ENCODE measurements at places on chromosomes 7 and 10. TPM values are rescaled to one million over a fixed set of nuclear protein-coding genes. Genes with fewer than 3 reads are reported as not detected.

DNA sequence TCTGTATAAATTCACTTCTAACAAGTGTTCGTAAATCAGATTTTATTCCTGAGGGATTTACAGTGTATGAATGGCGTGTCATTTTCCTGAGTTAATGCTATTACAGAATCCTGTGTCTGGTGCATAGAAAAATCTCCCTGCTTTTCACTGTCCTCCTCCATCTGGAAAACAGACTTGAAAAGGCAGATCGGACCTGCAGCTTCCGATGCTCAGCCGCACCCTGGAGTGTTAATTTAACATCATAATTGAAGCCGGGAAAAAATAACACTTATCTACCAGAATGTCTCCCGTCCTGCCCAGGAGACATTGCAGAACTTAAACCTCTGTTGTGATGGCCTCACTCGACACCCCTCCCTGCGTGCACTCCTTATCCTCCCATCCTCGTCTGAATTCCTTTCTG lies 442.1 kb upstream of the FOXK1 start:
- peaks cover 8% of the 10 kb centered on the region for H3K4me1 ChIP-seq
- H3K27ac ChIP-seq, result no peak overlapping the region
- H3K36me3 ChIP-seq, result no peaks in the 10 kb centered on the region
- no peak overlapping the region for H3K4me3 ChIP-seq

- no peaks in the 10 kb centered on the region for H3K36me3 ChIP-seq
- 0 out of 2 replicates have a peak, but pooled peaks cover 4% of the 10 kb centered on the region for H3K4me1 ChIP-seq
- no peaks in the 10 kb centered on the region for H3K27me3 ChIP-seq
- no peak overlapping the region for H3K4me3 ChIP-seq
- DNase-seq, result no peak
Observed at GRCh38 chr7:3206771-3207191, 94.3 kb upstream of the SDK1 start.

HGF gene
- not detected for total RNA-seq

DNA sequence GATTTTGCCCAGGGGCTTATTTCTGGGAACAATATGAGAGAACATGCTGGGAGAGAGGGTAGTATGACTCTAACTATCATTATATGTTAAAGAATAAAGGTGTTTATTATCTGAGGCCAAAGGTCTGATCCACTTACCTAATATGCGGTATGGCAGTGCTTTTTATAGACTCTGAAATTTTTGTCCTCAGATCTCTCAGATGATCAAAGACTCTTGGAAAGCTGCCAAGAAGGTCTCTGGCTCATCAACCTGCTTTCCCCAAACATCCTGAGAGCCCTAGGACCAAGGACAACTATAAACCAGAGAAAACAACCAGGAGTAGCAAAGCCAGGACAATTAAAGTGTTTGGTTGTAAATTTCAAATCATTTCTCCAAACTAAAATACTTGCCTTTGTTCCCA lies 255.7 kb upstream of the LRRN3 start:
- no peaks in the 10 kb centered on the region for H3K36me3 ChIP-seq
- no peak overlapping the region for H3K27ac ChIP-seq
- no peaks in the 10 kb centered on the region for H3K4me1 ChIP-seq
- DNase-seq, result no peak

DNA sequence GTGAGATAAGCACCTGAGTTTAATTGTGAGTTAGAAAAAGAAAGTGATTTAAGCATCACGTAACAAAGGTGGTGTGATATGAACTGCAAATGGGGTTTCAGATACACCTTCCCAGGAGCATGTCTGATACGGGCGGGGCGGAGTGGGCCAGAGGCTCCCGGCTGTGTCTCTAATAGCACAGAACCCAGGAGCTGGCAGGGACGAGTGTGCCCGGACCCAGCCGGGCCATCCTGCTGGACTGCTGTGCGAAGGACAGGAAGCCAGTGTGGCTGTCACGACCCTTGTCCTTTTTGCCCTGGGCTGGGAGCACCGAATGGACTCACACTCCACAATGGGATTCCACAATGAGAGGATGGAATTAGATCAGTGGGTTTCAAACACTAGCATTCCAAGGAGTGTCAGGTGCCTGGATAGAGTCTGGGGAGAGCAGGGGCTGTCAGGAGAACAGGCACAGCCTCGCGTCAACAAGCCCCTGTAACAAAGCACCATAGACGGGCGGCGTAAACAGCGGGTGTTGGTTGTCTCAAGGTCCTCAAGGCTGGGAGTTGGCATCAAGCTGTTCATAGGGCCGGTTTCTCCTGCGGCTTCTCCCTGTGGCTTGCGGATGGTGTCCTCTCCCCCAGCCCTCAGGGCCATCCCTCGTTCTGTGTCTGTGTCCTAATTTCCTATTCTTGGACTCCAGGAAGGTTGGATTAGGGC lies 242.6 kb upstream of the PITRM1 start:
- peak; percentile 29 for DNase-seq
- H3K27me3 ChIP-seq, result no peaks in the 10 kb centered on the region
- H3K4me1 ChIP-seq, result peaks cover 8% of the 10 kb centered on the region
- H3K36me3 ChIP-seq, result no peaks in the 10 kb centered on the region
- no peak overlapping the region for H3K4me3 ChIP-seq

DNA sequence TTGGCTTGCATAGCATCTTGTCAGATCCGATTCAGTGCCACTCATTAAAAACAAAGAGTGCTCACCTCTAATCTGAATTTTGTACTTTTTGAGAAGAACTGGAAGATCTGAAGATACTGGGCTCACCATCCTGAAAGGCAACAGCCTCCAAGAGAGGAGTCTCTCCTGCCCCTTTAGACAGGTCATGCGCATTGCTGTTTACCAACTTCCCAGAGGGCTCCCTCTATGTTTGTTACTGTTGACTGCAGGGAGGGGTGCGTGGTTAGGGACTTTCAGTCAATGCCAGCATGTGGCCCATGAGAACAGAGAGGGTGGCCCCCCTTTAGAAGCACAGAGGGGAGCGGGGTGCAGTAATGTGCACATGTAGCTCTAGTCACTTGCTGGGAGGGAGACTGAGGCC lies 33.2 kb upstream of the CABCOCO1 start:
- DNase-seq, result no peak
- no peaks in the 10 kb centered on the region for H3K27me3 ChIP-seq
- no peak overlapping the region for H3K4me3 ChIP-seq
- H3K36me3 ChIP-seq, result no peaks in the 10 kb centered on the region

MTURN gene
- total RNA-seq, result 2.2 TPM

DNA sequence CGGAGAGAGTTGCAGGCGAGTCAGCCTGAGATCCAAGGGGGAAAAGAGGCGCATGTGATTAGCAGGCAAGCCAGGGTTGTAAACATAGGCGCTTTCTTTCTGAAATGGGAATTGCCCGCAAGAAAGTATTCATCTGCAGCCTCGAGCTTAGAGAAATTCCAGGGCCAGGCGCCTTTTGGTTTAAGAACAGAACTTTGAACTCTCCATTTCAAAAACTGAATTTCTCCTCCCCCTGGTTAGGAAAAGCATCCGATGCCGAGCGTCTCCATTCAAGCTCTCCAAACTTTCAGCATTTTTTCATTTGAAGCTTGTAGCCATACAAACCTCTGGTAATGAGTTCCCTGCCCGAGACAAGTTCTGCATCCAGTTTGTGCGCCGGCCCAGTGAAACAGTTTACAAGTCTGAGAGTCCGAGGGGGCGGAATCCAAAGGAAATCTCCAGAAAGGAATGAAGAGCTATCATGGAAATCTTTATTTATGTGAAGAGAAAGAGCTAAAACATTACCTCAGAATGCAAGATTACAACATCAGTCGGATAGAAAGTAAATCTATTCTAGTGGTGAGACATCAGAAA lies 69.9 kb downstream of the FAM204A start:
- no peak overlapping the region for H3K27ac ChIP-seq
- no peaks in the 10 kb centered on the region for H3K27me3 ChIP-seq
- H3K4me1 ChIP-seq, result no peaks in the 10 kb centered on the region
- no peak for DNase-seq

- no peaks in the 10 kb centered on the region for H3K27me3 ChIP-seq
- DNase-seq, result no peak
- H3K36me3 ChIP-seq, result no peaks in the 10 kb centered on the region
- no peak overlapping the region for H3K27ac ChIP-seq
- H3K4me1 ChIP-seq, result no peaks in the 10 kb centered on the region
Observed at GRCh38 chr10:16626697-16627096, 105.0 kb upstream of the C1QL3 start.

GRCh38 chr7:107242267-107242666 lies 73.5 kb downstream of the HBP1 start:
- H3K27ac ChIP-seq, result no peak overlapping the region
- no peaks in the 10 kb centered on the region for H3K27me3 ChIP-seq
- H3K4me1 ChIP-seq, result no peaks in the 10 kb centered on the region

GRCh38 chr7:114793155-114793845 lies 128.6 kb upstream of the MDFIC start:
- H3K4me1 ChIP-seq, result no peaks in the 10 kb centered on the region
- no peak overlapping the region for H3K4me3 ChIP-seq
- DNase-seq, result no peak
- no peaks in the 10 kb centered on the region for H3K36me3 ChIP-seq
- H3K27me3 ChIP-seq, result no peaks in the 10 kb centered on the region

DNA sequence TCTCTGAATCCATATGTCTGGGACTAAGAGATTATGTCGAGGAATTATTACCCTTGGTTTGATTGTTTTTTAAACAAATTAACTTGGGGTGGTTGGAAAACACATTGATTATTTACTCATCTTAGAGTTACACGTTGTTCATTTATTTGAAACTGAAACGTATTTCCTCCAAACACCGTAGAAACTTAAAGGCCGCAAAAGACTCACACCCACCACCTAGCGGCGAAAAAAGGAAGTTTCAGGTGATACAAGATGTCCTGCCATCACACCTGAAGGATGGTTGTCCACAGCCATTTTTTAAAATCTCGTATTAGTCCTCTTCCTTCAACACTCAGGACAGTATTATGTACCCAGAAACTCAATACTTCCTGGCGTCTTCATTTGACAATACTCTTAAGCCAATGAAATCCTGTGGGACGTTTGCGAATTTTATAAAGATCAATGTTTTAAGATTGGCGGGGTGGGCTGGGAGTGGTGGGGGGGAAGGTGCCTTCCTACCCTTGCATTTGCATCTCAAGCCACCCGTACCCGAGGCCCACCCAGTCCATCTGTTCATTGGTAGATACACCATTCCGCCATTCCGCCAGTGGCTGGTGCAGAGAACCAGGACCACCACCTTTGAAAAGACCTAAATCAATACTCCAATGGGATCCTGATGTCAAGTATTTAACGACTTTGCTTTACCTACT lies 1.4 kb upstream of the LCOR start:
- peak overlapping the region; percentile 50 for H3K4me3 ChIP-seq
- DNase-seq, result peak; percentile 84
- peak overlapping the region; percentile 94 for H3K27ac ChIP-seq
- no peaks in the 10 kb centered on the region for H3K27me3 ChIP-seq
- H3K4me1 ChIP-seq, result peaks cover 29% of the 10 kb centered on the region

GIMAP5 gene
- total RNA-seq, result not detected

DNA sequence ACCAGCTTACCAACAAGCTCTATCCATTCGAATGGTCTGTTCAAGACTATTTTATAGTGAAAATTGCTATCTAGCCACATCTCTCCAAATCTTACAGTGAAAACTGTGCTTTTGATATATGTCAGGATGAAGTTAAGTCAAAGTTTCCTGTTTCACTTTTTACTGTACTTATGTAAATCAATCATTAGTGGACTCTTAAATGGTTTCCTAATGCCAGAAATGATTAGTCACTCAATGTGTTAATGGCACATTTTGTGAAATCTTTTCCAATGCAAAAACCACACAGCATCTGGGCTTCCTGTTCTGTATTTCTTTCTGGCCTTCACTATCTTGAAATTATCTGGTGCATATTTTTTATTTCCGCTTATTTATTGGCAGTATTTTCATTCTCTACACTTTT lies 87.3 kb upstream of the STEAP1B start:
- no peaks in the 10 kb centered on the region for H3K36me3 ChIP-seq
- H3K27me3 ChIP-seq, result no peaks in the 10 kb centered on the region
- no peak overlapping the region for H3K4me3 ChIP-seq
- peaks cover 35% of the 10 kb centered on the region for H3K4me1 ChIP-seq

TNKS2 gene
- 48.5 TPM for total RNA-seq

DNA sequence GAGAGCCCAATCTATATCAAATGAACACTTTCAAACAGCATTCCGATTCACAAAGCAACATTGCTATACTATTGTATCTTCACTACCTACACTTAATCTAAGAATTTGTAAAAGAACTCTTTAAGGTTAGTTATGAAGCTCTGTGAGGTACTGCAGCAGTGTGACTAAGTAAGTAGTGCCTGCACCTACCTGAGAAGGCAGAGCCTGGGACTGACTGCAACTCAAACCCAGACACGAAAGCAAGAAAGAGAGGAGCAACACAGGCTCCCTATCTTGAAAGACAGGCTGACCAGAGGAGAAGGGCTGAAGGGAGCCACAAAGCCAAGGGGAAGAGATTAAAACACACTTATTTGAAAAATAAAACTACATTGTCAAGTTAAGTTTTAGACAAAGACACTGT lies 160.1 kb downstream of the GLI3 start:
- H3K4me3 ChIP-seq, result no peak overlapping the region
- no peak overlapping the region for H3K27ac ChIP-seq
- no peaks in the 10 kb centered on the region for H3K27me3 ChIP-seq
- H3K36me3 ChIP-seq, result no peaks in the 10 kb centered on the region
- H3K4me1 ChIP-seq, result no peaks in the 10 kb centered on the region
- no peak for DNase-seq

WDFY4 gene
- total RNA-seq, result not detected

- no peaks in the 10 kb centered on the region for H3K36me3 ChIP-seq
- no peaks in the 10 kb centered on the region for H3K4me1 ChIP-seq
- DNase-seq, result no peak
- no peak overlapping the region for H3K4me3 ChIP-seq
- H3K27me3 ChIP-seq, result no peaks in the 10 kb centered on the region
- H3K27ac ChIP-seq, result no peak overlapping the region
Observed at GRCh38 chr7:27917774-27918314, 177.9 kb downstream of the TAX1BP1 start.

- no peak overlapping the region for H3K4me3 ChIP-seq
- no peak for DNase-seq
- no peak overlapping the region for H3K27ac ChIP-seq
- H3K4me1 ChIP-seq, result no peaks in the 10 kb centered on the region
- H3K36me3 ChIP-seq, result no peaks in the 10 kb centered on the region
Observed at GRCh38 chr10:118286051-118286838, 55.9 kb downstream of the FAM204A start.

SRPK2 gene
- 44.7 TPM for total RNA-seq
